Stimulated activated memory B cell treated with anti-CD40 and anti-IgM and Interleukin-4, amounts not matched to agents 10 μg/mL and 1 μg/mL and 100 μg/mL, for 72 hours (primary cell): ENCODE measurements at places on chromosomes 6 and 20.

- ATAC-seq, result no peak
These were observed 3.2 kb downstream of the GNAS-AS1 start for GRCh38 chr20:58847463-58847862.

- ATAC-seq, result no peak
These were observed 94.6 kb upstream of the ENPP5 start for GRCh38 chr6:46265373-46265772.

DNA sequence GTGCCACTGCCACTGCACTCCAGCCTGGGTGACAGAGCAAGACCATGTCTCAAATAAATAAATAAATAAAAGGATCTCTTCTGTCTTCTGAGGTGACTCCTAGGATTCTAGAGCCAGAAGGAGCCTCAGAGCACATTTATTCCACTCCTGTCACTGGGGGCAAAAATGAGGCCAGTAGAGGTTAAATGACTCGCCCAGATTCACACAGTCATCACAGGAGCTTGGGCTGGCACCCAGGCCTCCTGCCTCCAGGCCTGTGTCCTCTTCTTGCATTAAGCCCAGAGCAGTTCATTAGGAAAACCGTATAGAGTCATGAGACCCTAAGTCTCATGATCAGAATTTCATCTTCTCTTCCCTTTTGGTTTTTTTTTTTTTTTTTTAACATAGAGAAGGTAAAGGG, 243.3 kb downstream of the NRN1 start:
- peak; percentile 40 for ATAC-seq

GRCh38 chr6:148999929-149000468, 253.2 kb downstream of the UST start:
- ATAC-seq, result peak; percentile 84

GRCh38 chr20:58384821-58385220, 4.2 kb upstream of the VAPB start:
- ATAC-seq, result no peak

DNA sequence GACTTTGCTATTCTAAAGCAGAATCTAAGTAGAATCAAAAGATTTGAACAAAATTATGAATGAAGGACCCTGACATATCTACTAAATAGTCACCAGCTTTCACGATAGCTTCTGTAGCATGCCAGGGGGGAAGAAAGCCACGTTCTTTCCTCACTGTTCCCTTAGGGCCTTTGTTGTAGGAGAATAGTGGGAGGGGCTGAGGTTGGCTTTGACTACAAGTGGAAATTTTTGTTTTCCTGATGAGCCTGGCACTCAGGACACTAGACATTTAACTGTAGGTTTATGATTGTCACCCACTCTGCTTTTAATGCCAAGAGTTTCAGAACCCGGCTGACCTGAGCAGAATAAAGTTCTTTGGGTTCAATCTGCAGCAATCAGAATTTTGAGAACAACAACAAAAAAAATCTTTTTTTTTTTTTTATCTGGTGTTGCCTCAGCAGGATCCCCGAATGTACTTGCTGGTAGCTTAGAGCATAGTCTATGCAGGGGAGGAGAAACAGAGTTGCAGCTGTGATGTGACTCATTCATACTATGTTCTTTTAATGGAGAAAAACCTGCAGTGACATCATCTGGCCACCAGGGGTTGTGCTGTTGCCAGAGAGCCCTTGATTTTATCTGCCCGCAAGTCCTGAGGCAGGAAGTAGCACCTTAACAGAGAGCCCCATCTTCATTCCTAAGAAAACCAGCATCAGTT, 38.5 kb downstream of the TPD52L1 start:
- peak; percentile 64 for ATAC-seq

DNA sequence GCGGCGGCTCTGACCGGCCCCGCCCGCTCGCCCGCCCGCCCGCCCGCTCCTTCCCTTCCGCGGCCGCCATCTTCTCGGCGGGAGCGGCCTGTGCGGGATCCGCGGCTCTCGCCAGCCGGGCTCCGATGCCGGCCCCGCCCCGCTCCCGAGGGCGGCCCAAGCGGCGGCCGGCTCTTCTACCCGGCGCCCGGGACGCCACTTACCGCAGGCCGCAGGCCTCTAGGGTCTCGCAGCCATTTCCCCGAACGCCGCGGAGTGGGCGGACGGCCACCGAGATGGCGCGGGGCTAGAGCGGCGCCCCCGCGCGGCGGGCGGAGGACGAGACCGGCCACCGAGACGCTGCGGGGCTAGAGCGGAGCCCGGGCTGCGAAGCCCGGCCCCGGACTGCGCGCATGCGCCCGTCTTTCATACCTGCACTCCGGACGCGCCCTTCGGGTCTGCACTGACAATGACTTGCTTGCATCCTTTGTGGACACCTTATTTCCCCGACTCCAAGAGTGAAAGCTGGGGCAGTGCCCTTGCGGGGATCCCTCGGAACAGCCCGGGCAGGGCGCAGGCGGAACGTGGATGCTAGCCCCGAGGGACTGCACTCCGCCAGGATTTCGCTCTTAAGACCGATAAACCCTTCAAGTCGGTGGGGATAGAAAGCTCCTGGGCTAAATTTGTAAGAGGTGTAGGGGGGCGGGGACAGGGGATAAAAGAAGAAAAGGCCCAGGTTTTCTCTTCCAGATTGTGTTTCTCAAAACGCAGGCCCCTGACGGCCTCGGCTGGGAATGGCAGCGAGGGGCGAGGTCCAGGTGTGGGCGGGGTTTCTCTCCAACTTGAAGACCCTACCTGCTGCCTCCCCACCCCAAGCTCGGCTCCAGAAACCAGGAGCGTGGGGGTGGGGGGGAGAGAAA, at the start of gene DIDO1:
Gene DIDO1 (minus strand): TSS at position 277 of the 899 bp plus-strand sequence.
- peak; percentile 95 for ATAC-seq

DNA sequence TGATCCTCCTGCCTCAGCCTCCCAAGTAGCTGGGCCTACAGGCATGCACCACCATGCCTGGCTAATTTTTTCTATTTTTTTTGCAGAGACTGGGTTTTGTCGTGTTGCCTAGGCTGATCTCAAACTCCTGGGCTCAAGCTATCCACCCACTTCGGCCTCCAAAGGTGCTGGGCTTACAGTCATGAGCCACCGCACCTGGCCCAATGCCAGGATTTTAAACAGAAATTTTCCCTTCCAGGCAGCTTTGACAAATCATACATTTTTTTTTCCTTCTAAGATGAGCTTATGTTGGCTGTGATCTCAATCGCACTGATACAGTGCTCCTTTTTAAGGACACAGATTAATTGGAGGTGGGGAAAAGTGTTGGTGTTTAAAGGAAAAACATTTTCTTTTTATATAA, 73.2 kb upstream of the CD2AP start:
- ATAC-seq, result no peak

- ATAC-seq, result peak; percentile 58
These were observed 122.6 kb downstream of the OPRM1 start for GRCh38 chr6:154161689-154162088.

- no peak for ATAC-seq
These were observed 202.0 kb upstream of the RAB32 start for GRCh38 chr6:146341493-146342230.

- no peak for ATAC-seq
These were observed 685.3 kb upstream of the MARCKS start for GRCh38 chr6:113171882-113172281.

- no peak for ATAC-seq
These were observed 1.8 kb downstream of the SIM1 start for GRCh38 chr6:100462706-100463629.

DNA sequence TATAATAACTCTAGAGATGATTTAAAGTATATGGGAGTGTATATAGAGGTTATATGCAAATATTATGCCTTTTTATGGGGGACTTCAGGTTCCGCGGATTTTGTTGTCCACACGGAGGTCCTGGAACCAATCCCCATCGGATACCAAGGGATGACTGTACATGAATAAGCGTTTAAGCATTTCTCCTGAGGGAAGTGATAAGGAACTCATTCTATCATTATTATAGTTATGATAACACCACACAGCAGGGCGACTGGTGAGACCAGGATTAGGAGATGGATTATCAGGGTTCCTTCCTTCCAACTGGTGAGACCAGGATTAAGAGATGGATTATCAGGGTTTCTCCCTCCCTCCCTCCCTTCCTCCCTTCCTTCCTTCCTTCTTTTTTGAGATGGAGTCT, 6.6 kb downstream of the ECI2 start:
- ATAC-seq, result no peak

DNA sequence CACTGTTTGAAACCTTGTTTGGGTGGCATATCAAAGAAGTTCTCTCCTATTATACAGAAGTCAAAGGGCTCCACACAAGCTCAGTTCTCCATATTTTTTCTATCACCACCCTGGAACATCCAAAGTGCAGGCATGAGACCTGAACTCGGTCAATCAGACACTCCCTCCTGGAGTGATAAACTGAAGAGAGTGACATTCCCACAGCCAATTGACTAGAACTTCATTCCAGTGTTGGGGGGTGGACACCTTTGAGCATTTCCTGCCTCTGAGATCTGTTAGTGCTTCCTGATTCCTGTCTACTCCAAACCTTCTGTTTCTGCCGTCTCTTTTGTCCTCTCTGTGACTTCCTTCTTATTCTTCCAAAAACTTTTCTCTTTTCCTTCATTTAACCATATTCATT, 220.7 kb upstream of the NOX3 start:
- no peak for ATAC-seq

DNA sequence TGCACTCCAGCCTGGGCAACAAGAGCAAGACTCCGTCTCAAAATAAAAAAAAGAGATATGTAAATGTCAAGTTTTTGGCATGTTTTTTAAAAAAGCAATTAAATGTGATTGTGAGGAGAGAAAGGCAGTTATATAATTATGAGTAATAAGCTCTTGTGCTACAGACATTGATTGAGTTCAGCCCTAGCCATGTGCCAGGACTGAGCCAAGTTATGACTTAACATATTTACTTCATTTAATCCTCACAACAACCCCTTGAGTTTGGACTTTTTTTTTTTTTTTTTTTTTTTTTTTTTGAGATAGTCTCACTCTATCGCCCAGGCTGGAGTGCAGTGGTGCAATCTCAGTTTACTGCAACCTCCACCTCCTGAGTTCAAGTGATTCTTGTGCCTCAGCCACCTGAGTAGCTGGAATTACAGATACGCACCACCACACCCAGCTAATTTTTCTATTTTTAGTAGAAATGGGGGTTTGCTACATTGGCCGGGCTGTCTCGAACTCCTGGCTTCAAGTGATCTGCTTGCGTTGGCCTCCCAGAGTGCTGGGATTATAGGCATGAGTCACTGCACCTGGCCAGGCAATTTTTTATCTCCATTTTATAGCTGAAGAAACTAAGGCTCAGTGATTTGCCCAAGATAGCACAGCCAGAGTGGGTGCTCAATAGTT, 15.0 kb upstream of the CSE1L start:
- ATAC-seq, result no peak

DNA sequence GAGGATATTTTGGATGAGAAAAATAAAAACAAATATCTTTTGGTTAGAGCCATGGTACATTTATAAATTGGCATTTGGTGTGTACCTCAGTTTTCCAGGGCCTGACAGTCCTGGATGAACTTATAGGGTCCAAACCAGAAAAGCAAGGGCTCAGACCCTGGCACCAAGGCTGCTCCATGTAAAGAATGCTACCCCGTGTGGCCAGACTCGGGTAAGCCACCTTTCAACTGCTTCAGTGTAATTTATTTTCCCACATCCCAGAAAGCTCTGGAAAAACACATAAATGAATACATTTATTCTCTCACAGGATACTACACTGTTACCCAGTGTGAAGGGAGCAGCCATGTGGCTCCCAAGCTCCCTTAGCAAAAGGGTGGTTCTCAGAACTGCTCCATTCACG, 13.8 kb downstream of the MRPL14 start:
- ATAC-seq, result no peak

- ATAC-seq, result no peak
These were observed 619.4 kb downstream of the PHF3 start for GRCh38 chr6:64255000-64255399.
